ENCODE measurements at places on chromosomes 2 and 18. TPM values are rescaled to one million over a fixed set of nuclear protein-coding genes. Genes with fewer than 3 reads are reported as not detected.

LCT gene
- polyA plus RNA-seq, result not detected

- DNase-seq, result no peak
Observed at GRCh38 chr2:28160986-28161425, 231.7 kb upstream of the FOSL2 start.

DNA sequence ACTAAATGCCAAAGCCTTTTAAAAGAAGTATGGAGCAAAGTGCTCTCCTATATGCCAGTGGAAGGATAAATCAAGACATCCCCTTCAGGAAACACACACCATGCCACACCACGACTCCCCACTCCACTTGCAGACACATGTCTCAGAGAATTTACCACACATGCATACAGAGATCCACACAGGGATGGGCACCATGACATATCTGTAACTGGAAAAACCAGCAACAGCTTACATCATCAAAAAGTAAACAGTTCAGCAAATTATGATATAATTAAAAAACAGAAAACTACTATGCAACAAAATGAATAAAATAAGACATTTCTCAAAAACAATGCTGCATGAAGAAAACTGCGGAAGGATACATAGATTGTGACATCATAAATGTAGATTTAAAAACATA, 29.6 kb downstream of the RBMS1 start:
- DNase-seq, result no peak

GRCh38 chr2:88398180-88398579, 54.3 kb downstream of the FOXI3 start:
- DNase-seq, result no peak

GRCh38 chr2:122266636-122267035, 511.2 kb downstream of the TSN start:
- no peak for DNase-seq

GRCh38 chr2:239232195-239232578, 168.6 kb downstream of the HDAC4 start:
- no peak for DNase-seq

Measured in left renal cortex interstitium (tissue), 4 donors.